Stimulated activated CD4-positive, alpha-beta T cell treated with anti-CD3 and anti-CD28 coated beads, TNF-alpha, amount 100 ng/mL, for 4 hours (primary cell): ENCODE measurements at places on chromosomes 3 and 15.

DNA sequence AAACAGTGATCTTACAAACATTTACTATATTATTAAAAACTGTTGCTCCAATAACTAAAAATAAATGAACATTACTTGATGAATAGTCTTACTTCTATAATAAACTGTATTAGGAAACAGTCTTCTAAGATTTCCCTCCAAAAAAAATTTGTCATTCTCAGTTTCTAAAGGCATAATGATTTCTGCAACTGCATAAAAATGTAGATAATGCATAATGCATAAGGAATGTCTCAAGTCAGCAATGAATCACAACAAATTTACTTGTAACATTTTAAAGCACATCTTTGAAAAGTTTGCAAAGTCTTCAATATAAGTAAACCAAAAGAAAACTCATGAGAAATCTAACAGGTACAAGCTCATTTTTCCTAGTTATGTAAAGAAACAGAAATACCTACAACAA is 113.5 kb downstream of the VPS13C start:
- no peak for DNase-seq

DNA sequence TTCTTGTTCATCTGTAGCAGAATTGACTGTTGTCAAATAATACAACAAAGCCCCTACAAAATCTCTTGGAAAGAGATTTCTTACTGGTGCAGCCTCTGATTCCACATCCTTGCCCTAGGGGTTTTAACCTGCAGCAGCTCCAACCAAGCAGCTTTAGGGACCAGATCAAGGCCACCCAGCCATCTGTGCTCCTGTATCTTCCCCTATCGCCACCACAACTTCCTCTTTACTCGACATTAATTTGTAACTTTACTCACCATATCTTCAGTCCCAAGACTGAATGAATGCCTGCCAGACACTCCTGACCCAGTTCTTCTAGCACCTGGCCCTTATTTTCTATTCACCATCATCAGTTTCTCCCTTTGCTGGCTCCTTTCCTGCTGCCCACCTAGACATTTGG is 156.6 kb upstream of the IL12A start:
- no peak for DNase-seq

DNA sequence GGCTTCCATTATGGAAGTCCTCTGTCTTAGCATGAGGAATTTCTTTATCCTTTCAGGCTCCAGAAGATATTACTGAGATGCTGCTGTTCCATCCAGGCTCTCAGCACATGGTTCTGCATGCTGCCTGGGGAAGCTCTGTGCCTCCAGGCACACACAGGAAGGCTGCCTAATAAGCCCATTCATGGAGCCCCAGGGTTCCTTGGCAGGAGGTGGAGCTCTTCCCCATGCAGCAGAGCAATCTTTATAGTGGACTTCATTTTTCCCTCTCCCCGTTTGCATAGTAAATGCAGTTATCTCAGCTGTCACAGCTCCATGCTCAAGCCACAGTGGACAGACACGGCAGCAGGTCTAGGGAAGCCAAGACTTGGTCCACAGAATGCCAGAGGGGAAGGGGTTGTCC is 57.6 kb downstream of the BOC start:
- no peak for DNase-seq

DNA sequence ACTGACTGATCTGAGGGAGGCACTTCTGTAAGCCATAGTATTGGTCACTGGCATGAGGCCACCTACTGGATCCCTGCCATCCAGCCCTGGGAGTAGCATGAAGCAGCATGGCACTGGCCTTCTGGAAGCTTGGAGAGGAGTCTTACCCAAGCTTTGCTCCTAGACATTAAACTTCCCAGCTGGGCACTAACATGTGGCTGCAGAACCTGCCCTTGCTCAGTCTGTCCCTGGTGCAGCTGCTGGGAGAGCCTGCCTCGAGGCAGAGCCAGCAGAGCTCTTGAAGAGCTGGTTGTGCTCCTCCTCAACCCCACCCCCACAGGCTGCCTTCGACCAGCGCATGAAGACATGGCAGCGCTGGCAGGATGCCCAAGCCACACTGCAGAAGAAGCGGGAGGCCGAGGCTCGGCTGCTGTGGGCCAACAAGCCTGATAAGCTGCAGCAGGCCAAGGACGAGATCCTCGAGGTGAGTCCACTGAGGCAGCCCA is 17.1 kb upstream of the SNX22 start:
- no peak for DNase-seq

DNA sequence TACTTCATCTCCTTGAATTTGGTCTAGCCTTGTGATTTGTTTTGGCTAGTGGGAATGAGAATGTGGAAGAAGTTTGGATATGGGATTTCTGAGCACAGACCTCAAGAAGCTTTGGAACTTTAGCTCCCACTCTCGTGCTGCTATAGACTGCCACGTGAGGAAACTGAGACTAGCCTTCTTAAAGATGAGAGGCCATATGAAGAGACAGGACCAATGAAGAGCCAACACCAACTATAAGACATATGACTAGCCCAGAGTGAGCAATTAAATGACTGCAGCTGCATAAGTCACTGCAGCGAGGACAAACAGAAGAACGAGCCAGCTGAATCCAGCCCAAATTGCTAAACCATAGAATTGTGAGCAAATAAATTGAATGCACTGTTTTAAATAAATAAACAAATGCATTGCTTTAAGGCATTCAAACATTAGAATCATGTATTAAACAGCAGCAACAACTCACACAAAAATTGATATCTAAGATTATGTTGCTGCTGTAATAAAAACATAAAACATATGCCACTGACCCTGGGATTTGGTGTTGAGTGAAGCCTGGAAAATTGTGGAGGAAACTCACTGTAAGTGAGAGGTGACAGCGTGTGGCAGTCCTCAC is 15.7 kb upstream of the CNTN4 start:
- no peak for DNase-seq

DNA sequence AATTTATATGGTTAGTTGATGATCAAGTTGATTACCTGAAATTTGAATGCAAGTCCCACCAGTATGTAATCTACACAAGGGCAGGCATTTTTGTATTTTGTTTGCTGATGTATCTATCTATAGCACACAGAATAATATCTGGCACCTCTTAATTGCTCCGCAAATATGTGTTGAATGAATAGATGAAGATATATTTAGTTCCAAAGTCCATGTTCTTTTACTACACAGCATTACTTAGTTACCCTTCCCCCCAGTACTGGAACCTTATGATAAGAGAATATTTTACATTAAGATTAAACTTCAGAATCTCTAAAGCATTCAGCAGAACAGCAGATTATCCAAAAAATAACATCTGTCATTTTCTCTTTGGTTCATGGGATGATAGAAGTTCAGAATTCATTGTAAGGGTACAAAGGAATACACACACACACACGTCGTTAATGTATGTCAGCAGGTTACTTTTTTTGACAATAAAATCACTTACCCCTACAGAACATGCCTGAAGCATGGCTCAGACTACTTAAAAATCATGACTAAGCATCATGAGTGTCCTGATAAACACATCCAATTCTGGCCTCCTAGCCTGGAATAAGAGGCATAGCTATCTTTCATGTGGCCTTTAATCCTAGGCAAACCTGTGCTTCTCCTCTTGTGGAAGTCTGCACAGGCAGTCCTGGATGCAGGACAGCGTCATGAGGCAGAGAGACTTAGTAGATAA is 148.9 kb upstream of the TBC1D5 start:
- no peak for DNase-seq

DNA sequence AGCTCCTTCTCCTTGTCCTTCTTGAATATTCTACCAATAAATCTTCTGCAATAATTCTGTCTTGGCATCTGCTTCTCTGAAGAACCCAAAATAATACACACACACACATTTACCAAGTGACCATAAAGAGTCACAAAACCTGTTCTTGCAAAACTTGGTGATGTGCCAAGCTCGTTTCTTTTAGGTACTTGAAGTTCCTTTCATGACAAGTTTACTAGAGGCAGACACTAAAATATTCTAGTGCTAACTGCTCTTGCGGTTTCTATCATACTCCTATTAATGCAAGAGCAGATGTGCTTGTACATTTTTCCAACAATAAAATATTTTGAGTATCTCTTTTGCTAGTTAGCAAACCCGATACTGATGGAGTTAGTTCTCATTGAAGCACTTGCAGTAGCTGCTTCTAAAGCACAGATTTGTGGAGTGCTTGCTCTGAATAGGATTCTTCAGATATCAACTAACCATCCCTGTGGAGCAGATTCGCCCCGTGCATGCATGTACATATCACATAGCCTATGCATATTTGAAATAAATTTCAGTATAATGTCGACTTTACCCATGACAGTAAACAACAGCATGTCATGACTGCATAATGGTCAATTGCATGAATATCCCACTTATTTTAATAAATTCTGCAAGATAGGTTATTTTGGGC is 23.2 kb downstream of the HHLA2 start:
- DNase-seq, result no peak

DNA sequence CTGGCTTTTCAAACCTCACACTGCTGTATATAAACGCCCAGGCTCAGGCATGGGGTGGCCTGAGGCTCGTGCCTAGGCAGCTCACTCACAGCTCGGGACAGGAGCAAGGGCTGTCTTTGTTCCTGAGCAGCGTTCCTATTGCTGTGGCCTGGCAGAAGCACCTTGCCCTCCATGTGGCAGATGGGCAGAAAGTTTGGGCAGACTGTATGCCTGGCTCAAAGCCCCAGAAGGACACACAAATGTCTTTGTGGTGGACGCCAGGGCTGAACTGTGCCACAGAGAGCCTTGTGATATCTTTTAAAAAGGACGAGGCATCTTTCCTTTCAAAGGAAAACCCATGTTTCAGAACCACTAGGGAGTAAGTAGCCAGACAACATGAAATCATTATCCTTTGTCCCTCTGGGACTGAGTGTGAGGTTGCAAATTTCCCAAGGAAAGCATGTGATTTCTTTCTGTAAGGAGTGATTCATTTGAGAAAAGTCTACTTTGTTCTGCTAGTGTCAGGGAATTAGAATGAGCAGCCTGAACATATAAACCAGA is 29.3 kb upstream of the UBE2E1 start:
- no peak for DNase-seq

DNA sequence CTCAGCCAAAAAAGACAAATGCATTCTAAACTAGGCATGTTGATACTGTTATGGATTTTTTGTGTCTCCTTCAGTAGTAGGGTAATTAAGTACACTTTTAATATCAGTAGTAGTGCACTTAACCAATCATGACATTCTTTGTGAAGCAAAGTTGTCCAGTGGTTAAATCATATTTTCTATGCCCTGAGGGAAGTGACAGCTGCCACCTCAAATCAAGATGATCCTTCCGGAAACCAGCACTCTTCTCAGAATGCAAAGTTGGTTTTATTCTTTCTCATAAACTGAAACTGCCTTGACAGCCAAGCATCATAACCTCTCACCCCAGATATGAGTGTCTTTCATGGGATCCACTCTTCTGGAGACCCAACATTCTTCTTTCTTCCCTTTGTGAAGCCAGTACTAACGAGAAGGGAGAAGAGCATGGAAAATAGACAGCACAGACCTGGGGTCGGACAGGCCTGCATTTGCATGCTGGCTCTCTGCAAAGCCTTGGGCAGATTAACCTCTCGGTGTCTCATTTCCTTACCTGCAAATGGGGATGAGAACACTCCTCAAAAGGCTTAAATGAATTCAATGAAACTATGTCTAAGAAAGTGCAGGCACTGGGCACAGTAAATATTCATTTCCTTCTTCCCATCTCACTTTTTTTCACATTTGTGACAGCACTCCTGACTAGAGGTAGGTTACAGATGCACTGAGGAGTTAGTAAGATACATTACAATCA is 13.2 kb downstream of the AAGAB start:
- no peak for DNase-seq

GRCh38 chr3:10615715-10616114 is 110.3 kb upstream of the ATP2B2 start:
- no peak for DNase-seq

- DNase-seq, result no peak
These were observed 34.4 kb upstream of the TRH start for GRCh38 chr3:129940086-129940485.

- no peak for DNase-seq
These were observed 56.2 kb upstream of the PRR23E start for GRCh38 chr3:127136706-127137105.

GRCh38 chr3:35201211-35201610 is 438.1 kb upstream of the ARPP21 start:
- DNase-seq, result no peak

GRCh38 chr3:13457593-13457992 is 22.5 kb upstream of the HDAC11 start:
- DNase-seq, result no peak

DNA sequence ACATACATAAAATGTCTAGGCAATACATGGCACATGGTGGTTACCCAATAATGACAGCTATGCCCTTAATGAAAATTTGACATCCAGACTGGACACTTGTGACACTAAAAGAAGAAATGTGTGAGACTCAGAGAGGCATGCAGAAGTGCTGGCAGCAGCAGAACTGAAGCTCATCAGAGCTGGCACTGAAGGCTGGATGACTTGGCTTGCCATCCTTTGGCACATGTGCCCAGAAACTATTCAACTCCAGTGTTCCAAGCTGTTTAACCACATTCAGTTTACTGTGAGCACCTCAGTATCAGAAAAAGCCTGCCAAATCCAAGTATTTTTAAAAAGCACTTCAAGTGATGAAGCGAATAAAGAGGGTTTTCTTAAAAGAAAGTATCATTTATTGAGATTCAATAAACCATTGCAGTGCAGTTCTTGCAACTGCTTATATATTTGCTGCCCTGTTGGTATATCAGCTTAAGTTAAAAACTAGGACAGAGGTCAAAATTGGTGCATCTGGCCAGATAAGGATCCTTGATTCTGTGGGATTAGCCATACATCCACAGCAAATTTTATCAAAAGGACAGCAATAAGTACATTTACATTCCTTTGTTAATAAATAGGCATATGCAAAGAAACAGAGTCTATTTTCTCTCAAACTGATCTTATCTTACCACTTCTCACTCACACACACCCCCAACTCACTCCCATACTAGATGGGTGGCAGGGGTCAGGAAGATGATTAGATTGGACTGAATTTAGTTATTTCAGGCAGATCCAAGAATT is 15.8 kb downstream of the IGSF11 start:
- DNase-seq, result no peak

DNA sequence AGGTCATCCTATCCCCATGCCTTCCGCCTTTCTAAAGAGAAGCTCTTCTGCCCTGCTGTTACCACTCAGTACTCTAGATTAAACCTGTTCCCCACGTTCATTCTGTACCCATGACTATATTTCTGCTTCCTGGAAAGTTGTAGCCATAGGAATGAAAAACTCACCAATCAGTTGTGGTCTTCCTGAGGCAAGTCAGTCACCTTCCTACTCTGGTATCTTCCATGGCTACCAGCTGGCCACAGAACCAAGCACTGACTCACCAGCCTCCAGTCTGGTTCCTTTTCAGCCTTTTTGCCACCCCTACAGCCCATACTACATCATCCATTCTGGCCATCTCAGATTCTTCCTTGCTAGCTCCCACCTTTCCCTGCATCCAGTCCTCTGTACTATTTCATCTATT is 46.4 kb downstream of the TMEM44 start:
- DNase-seq, result no peak
